ENCODE measurements at places on chromosomes 1 and 21.

- peak; percentile 65 for DNase-seq
Measured at GRCh38 chr1:88946861-88947260, 45.6 kb downstream of the KYAT3 start.

- DNase-seq = peak; percentile 70
Measured at GRCh38 chr1:37461698-37462436, 12.5 kb upstream of the ZC3H12A start.

DNA sequence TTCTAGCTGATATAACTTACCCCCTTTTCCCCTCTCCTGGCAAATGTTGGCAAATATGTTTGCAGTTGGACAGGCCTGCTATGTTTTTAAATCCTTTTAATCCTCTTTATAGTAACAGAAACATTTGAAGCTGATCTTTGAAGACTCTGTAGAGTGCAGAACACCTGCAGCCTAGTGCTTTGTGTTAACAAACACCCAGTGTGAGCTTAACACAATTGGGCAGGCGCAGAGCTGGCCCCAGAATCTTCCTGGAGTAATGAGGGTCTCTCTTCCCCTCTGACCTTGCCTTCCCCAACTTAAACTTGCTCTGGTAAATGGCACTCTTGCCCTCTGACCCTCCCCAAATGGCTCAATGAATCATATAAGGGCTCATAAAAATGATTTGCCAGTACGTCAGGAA is 247.9 kb upstream of the LYPLAL1 start:
- no peak for DNase-seq

- no peak for DNase-seq
Measured at GRCh38 chr21:21268061-21268471, 269.9 kb downstream of the NCAM2 start.

GRCh38 chr1:7117399-7118281 is 332.4 kb downstream of the CAMTA1 start:
- DNase-seq = peak; percentile 76

DNA sequence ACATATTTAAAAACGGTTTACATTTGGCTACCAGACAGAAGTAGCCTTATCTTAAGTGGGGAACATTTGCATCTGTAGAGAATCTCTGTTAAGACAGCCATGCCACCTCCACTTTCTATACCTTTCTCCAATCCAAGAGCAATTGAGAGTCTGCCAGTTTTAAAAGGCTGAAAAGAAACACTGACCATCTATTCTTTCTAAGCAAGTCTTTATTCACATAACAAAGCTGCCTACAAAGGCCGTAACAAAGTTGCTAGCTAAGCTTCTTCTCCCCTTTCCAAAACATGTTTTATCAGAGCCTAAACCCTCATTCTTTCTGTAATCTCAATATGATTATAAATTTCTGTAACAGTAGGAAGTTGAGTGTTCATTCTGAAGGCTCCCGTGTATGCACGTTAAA is 1078.3 kb downstream of the NCAM2 start:
- DNase-seq = no peak

DNA sequence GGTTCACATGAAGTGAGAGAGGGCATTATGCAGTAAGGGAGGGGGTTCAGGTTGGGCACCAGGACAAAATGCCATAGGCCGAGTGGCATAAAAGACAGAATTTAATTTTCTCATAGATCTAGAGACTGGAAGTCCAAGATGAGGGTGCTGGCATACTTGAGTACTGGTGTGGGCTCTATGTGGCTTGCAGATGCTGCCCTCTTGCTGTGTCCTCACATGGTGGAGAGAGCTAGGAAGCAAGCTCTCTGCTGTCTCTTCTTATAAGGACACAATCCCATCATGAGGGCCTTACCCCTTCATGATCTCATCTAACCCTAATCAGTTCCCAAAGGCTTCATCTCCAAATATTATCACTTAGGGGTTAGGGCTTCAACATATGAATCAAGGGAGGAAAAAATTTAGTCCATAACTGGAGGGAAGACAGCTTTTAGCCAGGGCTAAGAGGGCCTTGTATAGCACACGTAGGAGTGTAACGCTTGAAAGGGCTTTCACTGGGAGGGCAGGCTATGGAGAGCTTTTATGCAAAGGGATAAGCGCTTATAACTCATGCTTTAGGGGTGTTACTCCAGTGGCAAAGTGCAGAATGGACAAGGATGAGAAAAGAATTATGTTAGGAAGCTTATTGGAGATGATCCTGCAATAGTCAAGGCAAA is 64.5 kb downstream of the PLPPR5 start:
- DNase-seq = no peak

DNA sequence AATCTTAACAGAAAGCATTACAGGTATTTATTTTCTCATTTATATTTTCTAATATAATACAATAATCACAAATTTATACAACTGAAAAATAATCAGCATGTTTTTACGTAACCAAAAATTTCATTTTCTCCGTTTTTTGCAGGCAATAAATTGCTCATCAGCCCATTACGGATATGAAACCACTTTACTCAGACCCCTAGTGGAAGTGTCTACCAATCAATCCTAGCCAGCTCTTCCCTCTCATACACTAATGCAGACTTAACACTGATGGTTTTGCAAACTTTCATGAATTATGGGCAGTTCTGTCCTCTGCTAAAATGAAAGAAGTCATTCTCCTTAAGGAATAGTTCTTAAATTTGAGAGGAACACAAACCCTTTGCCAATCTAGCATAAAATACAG is 124.7 kb downstream of the EIF4G3 start:
- DNase-seq = no peak

GRCh38 chr1:72649211-72649888 is 367.0 kb upstream of the NEGR1 start:
- DNase-seq = no peak

DNA sequence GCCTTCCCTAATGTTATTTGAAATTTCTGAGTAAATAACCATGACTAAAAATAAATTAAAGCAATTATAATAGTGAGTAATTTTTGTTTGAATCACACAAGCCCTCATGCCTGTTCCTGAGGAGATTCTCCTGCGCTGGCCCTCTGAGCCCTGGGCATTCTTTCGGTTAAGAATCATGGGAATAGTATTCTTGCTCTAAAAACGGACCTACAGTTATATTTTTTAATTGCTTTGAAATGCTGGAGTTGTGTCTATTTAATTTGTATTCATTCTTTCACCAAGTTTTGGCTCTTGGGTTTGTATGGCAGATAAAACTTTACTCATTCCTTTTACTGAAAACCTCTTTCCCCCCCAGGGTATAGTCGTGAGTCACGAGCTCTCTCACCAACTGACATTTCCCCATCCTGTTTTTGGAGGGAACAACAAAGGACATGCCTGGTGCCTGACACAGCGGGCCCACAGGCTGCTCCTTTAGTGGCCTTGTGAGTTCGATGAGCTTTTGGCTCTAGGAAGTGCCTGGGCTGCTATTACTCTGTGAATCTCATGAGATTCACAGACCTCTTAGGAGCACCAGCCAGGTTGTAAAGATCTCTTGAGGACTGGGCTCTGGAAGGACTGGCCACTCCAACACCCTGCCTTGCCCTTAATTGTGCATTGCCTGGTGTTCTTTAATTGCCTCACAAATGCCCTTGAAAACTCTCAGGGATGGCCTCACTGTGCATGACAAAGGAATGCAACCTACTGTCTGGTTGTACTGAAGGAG is 58.6 kb downstream of the DDR2 start:
- DNase-seq = peak; percentile 96

- DNase-seq = peak; percentile 38
Measured at GRCh38 chr1:157437296-157437695, 115.0 kb downstream of the FCRL5 start.

DNA sequence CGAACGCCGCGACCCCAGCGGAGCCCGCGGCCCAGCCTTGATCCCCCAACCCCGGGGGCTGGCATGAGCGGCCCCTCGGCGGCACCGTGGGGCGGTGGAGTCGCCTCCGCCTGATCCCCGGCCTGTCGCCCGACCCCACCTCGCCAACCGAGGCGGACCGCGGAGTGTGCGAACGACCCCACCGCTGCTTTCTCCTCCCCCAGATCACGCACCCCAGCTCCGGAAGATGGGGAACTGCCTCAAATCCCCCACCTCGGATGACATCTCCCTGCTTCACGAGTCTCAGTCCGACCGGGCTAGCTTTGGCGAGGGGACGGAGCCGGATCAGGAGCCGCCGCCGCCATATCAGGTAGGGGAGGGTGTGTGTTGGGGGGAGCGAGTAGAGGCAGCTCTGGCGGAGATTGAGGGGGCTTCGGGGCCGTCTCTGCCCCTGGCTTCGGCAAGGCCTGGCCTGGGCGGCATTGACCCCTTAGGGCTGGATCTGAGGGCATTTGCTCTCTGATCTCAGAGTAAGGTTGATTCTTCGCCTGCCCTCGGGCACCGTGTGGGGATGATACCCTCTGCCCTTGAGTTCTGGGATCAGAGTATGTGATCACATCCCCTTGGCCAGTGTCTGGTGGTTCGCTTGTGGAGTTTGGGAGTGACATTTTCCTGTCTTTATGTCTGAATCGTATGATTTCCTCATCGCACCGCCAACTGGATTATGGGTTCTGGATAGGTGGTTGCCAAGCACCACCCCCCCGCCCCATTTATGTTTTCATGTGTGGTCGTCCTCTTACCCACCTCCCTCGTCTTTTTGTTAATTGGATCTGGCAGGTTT is 668 bp downstream of the RNF11 start:
- DNase-seq = peak; percentile 56

All from cardiac fibroblast (primary cell).